Osteocyte (in vitro differentiated cells): ENCODE measurements at places on chromosomes 11 and 22.

DNA sequence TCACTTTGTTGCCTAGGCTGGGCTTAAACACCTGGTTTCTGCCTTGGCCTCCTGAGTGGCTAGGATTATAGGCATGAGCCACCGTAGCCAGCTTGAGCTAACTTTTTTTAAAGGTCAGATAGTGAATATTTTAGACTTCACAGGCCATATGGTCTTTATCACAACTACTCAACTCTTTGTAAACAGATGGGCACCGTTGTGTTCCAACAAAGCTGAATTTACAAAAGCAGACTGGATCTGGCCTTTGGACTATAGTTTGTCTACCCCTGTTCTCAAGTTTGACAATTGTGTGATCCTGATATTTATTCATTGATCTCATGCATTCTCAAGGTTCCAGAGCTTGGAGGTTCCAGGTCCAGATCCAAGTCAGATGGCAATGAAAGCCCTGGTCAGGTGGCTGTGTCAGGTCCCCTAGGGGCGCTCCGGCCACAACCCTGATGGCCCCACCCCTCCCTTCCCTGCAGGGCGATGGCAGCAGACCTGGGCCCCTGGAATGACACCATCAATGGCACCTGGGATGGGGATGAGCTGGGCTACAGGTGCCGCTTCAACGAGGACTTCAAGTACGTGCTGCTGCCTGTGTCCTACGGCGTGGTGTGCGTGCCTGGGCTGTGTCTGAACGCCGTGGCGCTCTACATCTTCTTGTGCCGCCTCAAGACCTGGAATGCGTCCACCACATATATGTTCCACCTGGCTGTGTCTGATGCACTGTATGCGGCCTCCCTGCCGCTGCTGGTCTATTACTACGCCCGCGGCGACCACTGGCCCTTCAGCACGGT lies 15.8 kb downstream of the P2RY2 start:
- no peak for DNase-seq

- peak; percentile 70 for DNase-seq
Measured at GRCh38 chr22:36725366-36726006, 21.9 kb upstream of the CACNG2 start.

DNA sequence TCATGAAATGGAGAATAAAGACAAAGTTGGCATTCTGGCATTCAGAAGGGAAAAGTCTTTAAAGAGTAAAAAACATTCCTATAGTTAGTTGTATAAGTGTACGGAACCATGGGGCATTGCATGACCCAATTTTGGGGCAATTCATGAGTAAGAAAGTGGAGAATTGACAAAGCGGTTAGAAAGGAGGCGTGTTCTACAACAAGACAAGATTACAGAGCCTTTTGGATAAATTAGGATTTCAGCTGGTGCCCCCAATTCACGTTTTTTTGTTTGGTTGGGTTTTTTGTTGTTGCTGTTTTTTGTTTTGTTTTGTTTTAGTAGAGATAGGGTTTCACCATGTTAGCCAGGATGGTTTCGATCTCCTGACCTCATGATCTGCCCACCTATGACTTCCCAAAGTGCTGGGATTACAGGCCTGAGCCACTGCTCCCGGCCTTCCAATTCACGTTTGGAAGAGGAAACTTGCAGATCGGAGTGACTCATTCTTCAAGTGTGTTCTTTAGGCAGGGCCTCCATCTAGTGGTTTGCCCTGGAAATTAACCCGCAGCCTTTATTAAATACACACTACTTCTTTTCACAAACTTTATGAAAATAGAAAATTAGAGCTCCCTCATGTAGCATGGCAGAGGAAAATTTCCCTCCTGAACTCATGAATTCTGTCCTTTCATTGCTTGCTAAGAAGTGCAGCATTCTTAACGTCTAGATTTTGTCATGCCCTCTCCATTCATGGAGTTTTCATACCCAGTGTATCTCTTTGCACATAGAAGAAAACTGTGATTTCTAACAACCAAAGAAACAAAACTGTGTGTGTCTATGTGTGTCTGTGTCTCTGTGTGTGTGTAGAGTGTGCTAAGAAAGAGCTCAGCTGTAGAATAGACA lies 118.1 kb downstream of the BBOX1 start:
- DNase-seq: no peak

DNA sequence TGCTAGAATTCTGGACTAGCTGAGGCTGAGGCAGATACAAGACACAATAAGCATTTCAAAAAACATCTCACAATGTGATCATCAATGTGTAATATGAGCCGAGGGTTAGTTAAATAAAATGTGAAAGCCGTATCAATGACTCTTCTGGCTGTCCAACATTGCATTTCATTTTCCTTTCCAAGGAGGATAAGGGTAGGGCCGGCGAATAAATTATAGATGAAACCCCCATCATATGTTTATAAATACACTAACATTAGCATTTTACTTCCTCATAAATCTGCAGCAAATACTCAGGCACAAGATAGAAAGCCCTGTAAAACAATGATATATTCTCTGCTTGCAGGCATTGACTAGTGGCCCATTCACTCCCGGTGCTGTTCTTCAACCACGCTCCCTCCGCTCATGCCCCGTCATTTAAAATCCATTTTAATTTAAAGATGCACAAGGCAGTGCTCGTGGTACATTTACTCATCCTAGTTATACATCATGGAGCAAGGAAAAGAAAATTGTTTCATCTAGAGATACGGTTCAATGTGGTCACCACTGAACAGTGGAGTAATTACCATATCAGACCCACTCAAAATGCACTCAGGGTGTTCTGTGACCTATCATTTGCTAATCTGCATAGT lies 59.9 kb upstream of the RCN1 start:
- DNase-seq: no peak

- no peak for DNase-seq
Measured at GRCh38 chr11:4495487-4495886, 13.0 kb downstream of the OR52K1 start.

GRCh38 chr11:104668797-104669463 lies 229.3 kb downstream of the CASP12 start:
- no peak for DNase-seq

- no peak for DNase-seq
Measured at GRCh38 chr11:126307706-126308105, 3.8 kb downstream of the DCPS start.

- no peak for DNase-seq
Measured at GRCh38 chr22:45192701-45193187, 29.0 kb downstream of the NUP50 start.

- DNase-seq: peak; percentile 56
Measured at GRCh38 chr11:45617871-45618601, 47.4 kb downstream of the CHST1 start.

DNA sequence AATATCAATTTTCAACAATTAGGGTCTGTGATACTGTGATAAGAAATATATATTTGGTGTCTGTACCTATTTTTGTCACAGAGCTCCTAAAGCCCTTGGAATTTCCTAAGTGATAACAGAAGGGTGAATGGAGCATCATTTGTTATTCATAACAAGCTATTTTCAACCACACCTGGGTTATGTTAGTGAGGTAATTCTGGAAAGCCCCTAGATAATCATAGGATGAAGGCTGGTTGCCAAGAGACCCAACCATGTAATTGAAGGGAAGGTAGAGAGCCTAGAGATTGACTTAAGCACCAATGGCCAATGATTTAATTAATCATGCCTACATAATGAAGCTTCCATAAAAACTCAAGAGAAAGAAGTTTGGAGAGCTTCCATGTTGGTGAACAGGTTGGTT lies 109.4 kb downstream of the KIF18A start:
- DNase-seq: no peak

GRCh38 chr22:33302549-33302948 lies 244.4 kb upstream of the SYN3 start:
- no peak for DNase-seq

- no peak for DNase-seq
Measured at GRCh38 chr22:37910890-37911672, 5.0 kb downstream of the MICALL1 start.

DNA sequence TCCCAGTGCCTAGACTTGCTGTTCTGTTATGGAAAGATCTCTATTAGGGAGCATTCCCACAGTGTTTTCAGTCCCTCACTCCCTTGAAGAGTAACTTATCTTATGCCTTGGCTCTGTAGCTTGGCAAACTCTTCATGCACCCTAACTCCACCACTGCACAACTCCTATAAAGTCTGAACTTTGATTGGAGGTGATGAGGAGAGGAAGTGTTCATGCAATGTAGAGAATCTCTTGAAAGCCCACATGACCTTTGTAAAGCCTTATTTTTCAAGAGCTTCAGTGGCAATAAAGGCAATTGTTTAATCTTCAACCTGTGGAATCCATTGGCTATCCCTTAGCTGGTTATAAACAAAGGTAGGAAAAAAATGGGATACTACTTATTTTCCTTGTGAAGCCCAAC lies 176.2 kb downstream of the ETS1 start:
- DNase-seq: no peak

GRCh38 chr11:40119661-40120060 lies 1339.8 kb downstream of the LRRC4C start:
- no peak for DNase-seq

- DNase-seq: peak; percentile 83
Measured at GRCh38 chr11:196786-197731, 4.2 kb downstream of the SCGB1C1 start.
